C1 segment of cervical spinal cord (tissue), 14 donors: ENCODE measurements at places on chromosomes 2 and 18.

GRCh38 chr18:38883111-38883510 is 1317.5 kb upstream of the CELF4 start:
- no peak for DNase-seq

- no peak for DNase-seq
Measured at GRCh38 chr18:36199691-36200295, 12.5 kb downstream of the MOCOS start.

DNA sequence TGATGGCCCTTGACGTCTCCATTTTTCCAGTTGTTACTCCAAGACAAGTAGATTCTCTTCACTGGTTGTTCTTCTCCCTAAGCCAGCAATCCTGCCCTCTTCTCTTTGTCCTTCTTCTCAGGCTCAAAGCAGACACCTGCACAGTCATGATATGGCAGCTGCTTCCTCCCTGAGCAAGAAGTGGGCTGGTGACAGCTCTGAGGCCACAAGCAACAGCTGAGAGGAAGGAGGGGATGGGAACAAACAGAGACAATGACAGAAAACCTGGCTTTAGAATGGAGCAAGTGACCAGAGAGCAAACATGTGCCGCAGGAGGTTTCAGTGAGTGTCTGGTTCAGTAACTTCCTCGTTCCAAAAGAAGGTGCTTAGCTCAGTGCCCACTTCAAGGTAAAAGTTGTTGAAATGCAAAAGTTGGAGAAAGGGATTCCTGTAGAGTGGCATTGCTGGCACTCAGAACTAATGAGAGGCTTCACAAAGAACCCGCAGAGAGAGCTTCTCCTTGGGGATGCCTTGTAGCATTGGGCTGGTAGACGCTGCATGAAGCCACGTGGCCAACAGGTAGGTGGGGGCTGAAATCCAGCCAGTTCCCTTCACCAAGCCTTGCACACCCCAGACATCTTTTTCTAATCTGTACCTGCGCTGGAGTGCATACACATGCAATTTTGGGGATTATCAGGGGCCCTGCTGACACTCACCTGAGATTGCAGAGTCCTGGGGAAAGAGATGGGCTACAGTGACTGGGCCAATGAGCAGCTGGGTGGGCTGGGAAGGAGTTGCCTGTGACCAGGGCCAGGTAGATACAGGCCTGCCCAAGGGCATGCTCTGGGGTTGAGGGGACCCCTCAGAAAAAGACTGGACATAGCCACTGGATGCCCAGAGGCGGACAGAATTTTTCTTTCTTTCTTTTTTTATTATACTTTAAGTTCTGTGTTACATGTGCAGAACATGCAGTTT is 153.3 kb upstream of the RAB12 start:
- no peak for DNase-seq

- peak; percentile 21 for DNase-seq
Measured at GRCh38 chr2:120552800-120553481, 182.7 kb upstream of the GLI2 start.

- no peak for DNase-seq
Measured at GRCh38 chr2:144595279-144595678, 75.4 kb upstream of the ZEB2 start.

DNA sequence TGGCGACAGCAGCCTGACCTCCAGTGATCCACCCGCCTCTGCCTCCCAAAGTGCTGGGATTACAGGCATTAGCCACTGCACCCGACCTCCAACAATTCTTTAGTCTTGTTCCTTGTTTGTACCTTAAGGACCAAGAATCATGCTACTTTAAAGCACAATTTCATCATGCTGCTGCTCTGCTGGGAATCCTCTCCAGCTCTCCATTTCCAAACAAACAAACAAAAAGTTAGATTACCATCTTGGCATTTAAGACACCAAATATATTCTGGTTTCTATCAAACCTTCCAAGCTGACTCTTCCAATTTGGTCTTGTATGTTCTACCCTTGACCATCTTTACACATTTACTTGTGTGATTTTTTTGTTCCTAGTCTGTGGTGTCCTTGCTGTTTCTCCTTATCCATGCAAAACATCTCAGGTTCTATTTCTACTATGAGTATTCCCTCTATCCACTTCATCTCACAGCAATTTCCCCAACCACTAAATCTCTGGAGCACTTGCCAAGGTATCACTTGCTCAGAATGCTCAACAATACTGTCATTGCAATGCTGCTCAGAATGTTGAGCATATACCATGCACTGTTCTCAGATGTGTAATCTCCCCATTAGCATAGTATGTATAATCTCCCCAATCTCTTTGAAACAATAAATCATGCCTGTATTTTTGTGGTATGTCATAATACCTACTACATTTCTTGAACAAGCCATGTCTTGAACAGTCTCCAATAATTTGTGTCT is 73.2 kb upstream of the GALNT5 start:
- DNase-seq: no peak

DNA sequence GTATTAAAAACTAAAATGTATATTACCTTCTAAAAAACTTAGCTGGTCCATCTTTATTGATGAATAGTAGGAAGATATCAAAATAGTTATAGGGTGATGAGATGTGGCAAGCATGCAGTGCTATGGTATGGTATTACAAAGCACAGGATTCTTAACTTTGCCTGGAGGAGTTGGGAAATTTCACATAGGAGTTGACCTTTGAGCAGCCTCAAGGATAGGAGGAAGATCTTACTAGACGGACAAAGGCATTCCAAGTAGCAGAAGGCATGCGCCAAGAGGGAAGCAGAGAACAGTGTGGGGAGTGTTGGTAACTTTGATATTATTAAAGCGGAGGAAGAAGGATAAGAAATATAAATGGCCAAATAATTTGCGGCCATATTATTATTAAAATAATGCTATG is 60.0 kb downstream of the TTC21B start:
- DNase-seq: no peak

DNA sequence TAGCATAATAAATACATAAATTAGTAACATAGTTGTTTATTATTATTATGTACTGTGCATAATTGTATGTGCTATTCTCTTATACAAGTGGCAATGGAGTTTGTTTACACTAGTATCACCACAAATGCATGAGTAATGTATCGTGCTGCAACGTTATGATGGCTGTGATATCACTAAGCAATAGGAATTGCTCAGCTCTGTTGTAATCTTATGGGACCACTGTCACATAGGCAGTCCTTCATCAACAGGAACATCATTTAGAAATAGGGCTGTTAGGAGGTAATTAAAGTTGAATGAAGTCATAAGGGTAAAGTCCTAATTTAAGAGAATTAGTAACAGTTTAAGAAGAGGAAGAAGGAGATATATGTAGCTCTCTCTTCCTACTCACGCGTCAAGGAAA is 33.8 kb downstream of the TEX51 start:
- no peak for DNase-seq

DNA sequence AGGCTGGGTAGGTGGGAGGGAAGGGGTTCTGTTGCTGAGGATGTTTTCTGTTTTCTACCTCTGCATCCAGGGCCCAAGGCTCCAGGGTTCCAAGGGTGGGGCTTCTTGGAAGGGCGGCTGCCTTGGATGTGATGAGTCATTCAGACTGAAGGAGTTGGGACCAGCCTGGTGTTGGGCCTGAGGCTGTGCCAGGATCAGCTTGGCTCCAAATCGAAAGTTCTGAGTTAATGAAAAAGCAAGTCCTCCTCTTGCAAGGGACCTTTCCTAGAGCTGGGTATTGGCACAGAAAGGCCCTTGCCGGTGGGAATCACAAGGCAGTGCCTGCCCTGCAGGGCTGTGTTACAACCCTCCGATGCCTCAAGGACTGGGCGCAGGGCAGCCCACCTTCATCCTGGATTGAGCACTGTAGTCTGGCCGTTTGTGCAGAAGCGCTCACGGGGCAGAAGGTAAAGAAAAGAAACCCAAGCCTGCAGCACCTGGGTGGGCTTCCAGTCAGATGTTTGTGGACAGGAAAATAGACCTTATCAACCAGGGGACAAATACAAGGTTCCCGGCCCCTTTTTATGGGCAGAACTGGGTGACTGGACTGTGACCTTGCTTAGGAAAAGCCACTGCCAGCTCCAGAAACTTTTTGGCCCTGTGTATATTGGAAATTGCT is 52.5 kb upstream of the MCFD2 start:
- DNase-seq: no peak

DNA sequence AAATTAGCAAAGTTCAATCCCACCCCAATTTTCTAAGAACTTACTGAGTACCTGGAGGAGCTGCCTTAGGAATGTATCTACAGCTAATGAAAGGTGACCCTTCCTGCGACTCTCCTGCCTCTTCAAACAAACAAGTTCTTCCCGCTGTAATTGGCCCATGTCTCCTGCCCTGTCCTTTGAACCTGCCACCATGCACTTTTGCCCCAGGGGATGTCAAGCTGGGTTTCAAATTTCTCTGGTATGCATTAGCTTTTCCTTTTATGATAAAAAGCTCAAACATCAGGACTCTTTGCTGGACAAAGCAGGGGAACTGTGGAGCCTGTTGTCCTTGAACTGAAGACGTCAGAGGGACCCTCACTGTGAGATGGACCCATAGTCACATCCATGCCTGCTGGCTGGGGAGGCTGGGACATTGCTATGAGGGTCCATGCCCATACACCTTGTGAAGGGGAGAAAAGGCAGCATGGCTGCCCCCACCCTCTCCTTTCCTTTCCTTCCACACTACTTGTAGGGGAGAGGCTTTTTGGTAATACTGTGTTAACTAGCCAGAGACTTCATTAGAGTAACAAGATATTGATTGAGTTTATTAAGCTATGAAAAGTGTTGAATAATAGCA is 210.7 kb upstream of the COPS8 start:
- no peak for DNase-seq

GRCh38 chr2:23002234-23002633 is 382.7 kb upstream of the KLHL29 start:
- no peak for DNase-seq

- no peak for DNase-seq
Measured at GRCh38 chr2:112880091-112880531, 30.9 kb upstream of the IL37 start.

DNA sequence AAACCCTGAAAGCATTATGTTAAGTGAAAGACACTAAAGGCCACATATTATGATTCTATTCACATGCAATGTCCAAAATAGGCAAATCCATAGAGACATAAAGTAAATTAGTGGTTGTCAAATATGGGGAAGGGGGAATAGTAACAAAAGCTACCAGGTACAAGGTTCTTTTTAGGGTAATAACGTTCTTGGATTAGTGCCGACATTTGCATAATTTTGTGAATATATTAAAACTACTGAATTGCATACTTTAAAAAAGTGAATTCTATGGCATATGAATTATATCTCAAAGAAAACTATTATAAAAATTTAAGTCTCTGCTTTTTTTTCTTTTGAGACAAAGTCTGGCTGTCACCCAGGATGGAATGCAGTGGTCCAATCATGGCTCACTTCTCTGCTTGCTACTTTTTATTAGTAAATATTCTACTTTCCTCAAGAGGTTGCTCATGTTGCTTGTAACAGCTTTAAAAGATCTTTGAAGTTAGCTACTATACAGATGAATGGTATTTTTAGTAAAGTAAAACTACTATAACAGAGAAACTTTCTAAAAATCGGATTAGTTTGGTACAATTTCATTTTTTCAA is 2.5 kb downstream of the SESTD1 start:
- no peak for DNase-seq

DNA sequence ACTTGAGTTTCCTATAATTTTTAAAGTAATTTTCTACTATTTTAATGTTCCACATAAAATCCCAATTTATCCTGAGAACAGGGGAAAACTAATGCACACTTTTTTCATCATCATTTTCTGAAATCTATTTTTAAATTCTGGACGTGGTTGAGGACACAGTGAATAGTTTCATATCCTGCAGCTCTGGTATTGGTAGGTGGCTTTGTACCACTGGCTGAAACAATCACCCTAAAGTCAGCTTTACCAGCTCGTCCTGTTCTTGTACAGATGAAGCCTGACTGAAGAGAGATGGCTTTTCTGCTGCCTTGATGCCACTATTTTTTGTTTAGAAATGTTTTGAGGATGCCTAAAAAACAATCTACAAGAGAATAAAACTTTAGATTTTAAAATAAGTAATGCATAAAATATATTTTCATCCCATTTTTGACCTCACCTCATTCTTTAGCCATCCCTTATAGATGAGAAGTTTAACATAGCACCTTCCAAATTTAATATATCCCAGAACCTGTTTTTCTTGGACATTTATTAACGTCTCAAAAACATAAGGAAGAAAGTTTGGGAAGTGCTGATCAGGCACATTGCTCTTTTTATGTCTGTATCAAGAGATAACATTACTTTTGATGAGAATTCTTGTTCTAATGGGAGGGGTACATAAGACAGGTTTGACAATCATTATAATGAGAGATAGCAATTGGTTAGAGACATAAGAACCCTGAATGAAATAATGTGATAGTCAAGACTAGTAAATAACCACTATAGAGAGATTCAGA is 80.9 kb downstream of the GALNT1 start:
- no peak for DNase-seq

GRCh38 chr18:52979892-52980291 is 639.9 kb downstream of the DCC start:
- no peak for DNase-seq

DNA sequence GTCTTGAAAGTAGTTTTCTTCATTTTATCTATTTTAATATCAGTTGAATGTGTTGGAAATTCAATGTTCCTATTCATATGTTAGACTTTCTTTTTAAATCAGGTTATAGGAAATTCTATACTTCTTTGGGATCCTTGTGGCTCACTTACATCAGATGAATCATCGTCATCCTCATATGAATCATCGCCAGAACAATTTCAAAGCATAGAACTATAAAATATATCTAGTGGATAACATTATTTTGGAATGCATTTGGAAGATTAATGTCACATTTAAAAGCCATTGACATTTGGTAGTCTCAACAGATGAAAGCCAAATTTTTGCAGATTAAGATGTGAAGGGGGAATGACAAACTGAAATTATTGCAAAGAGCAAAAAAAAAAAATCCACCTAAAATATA is 94.1 kb downstream of the FAM161A start:
- DNase-seq: no peak

GRCh38 chr18:71021030-71021362 is 732.2 kb downstream of the SOCS6 start:
- no peak for DNase-seq

- no peak for DNase-seq
Measured at GRCh38 chr2:172093416-172094293, 8.3 kb downstream of the DLX1 start.

DNA sequence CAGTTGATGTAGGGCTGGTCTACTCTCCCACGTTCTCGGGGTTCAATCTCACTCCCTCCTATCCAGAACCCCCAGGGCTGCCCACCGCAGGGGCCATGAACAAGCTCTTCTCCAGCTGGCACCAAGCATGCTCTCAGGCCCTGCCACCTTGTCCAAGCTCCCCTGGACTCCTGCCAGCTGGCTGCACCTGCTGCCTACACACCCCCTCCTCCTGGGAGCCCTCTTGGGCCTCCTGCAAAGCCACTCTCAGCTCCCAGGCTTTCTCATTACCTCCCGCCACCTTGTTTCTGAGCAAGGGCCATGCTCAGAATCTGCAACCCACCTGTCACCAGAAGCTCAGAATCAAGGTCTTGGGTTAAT is 56.0 kb downstream of the HDAC4 start:
- DNase-seq: no peak

DNA sequence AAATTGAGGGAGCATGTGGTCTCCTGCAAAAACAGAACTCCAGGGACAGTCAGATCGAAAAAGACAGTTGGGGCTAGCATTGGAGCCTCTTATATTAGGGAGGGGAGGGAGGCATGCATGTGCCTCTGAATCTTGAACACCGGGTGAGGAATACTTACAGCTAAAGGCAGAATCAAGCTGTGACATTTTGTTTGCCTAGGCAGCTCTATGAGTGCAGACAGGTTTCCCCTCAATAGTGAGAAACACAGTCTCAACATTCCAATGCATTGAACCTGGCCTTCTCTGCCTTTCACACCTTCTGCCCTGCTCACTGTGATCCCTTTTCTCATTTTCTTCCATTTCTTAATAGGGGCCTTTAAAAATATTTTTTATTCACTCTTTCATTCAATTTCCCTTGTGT is 140.4 kb downstream of the THSD7B start:
- no peak for DNase-seq

- DNase-seq: no peak
Measured at GRCh38 chr2:237434866-237435311, 20.9 kb upstream of the COL6A3 start.
